T47D (cell line): ENCODE measurements at places on chromosomes 2 and 18.

GRCh38 chr2:80525152-80525551, 220.6 kb upstream of the LRRTM1 start:
- DNase-seq = no peak

DNA sequence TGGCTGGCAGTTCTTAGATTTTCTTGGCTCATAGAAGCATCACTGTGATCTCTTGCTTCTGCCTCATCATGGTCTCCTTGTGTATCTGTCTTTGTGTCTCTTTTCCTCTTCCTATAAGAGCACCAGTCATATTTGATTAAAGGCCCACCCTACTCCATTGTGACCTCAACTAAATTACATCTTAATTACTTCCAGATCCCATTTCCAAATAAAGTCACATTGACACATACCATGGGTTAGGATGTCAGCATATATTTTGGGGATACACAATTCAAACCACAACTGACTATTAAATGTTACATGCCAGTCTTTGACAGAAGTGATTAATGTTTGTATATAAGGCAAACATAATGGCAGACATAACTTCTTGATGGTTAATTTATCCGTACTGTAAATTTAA, 27.3 kb upstream of the TMX3 start:
- DNase-seq = no peak

DNA sequence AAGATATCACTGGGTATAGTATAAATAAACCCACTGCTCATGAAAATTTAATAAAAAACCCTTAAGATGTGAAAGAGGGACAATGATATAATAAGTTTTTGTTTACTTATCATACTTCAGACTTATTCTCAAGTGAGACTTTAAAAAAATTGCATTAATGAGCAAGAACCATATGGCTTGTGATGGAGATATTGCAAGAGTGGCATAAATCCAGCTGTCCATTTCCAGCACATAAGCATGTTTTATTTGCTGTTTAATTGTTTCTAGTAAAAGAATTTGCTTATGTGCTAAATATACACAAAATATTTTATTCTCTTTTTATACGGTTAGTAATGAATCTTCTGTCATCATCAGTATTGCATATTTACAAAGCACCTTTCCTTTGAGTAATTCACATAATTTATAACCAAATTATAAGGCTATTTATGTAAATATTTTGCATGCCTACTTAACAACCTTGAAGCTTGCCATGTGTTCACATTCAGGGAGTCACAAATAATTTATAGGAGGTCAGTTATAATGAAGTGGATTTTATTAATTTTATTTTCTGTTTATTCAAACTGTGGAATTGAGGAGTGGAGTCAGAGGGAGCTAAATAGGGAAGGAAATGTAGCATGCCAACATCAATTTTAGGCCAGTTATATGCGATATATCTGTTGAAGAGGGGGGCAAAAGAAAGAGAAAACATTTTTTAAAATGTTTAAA, 318.5 kb upstream of the CWC22 start:
- DNase-seq = no peak

GRCh38 chr2:154370873-154371272, 327.6 kb upstream of the KCNJ3 start:
- no peak for DNase-seq

DNA sequence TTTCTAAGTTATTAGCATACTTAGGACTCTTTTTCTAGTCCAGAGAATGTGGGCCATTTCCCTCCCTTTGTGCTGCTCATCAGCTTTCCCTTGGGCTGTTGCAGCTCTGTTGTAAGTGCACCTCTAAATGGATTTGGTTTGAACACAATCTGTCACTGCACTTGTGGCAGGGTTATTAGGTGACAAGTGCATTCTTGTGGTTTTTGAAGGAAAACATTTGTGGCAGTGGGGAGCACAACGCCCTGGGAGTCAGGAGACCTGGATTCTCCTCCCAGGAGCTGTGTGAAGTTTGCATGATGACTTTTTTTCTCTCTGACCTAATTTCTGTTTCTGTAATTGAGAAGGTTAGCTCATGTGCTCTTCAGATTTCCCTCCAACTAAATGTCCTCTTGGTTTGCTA, 630.9 kb upstream of the FAM98A start:
- DNase-seq = no peak

GRCh38 chr2:197007716-197008628, 81.5 kb upstream of the PGAP1 start:
- no peak for DNase-seq

GRCh38 chr2:98378901-98379300, 32.6 kb downstream of the CNGA3 start:
- DNase-seq = no peak

- DNase-seq = peak; percentile 61
Measured at GRCh38 chr18:22558945-22559385, 141.2 kb upstream of the CTAGE1 start.

GRCh38 chr18:54528942-54529376, 62.1 kb upstream of the DYNAP start:
- DNase-seq = no peak

DNA sequence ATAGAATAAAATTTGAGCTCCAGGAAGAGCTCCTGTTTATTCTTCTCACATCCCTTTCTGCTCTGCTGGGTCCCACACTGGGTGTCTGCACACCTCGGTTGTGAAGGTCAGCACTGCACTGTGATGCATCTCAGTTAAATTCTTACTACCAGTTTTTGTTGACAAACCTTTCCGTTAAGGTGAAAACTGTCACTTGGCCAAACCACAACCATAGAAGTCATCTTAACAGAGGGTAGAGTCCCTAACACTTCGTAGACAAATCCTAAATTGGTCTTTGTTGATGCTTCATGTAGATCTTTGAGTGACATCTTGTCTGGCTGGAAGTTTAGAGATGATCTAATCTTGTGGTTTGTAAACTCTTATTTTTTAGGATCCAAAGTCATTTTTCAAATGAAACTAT, 167.4 kb upstream of the MAP3K20 start:
- DNase-seq = no peak

DNA sequence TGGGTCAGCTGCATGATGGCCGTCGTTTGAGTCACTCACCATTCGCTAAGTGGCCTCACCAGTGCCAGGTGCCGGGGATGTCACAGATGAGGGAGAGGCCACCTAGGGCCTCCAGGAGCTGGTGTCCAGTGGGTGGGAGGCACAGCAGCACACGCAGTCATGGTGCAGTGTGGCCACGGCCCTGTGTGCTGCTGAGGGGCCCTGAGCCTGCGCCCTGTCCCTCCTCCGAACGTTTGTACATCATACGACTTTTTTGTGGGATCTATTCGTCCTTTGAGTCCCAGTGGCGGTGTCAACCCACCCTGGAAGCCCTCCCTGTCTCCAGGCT, 30.1 kb upstream of the ODC1 start:
- DNase-seq = no peak

DNA sequence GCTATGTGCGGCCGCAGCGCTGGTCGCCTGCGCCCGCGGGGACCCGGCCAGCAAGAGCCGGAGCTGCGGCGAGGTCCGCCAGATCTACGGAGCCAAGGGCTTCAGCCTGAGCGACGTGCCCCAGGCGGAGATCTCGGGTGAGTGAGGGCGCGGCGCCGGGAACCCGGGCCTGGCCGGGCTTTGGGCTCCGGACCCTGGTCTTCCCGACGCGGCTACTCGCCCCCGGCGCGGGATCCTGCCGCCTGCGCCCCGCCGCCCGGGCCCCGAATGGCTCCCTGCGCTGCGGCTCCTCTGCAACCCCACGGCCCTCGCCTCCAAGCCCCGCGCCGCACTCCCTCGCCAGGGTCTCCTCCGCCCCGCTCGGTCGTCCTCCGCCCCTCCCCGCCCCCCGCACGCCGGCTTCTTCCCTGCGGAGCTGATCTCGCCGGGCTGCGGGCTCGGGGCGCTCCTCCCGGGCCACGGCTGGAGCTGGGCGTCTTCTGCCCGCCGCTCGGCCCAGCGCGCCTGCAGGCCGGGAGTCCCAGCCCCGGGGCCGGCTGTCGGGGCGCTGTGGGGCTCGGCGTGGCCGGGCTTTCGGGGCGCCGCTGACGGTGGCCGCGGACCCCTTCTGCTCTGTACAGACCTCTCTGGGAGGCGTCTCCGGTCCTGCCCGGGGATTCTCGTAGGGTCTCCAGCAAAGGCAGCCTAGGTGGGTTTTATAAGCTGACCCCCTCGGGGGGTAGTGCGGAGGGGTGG, 652 bp downstream of the GPC1 start:
- no peak for DNase-seq

GRCh38 chr2:107063228-107063627, 177.3 kb upstream of the ST6GAL2 start:
- DNase-seq = no peak

- no peak for DNase-seq
Measured at GRCh38 chr18:41617647-41618046, 337.4 kb upstream of the PIK3C3 start.

DNA sequence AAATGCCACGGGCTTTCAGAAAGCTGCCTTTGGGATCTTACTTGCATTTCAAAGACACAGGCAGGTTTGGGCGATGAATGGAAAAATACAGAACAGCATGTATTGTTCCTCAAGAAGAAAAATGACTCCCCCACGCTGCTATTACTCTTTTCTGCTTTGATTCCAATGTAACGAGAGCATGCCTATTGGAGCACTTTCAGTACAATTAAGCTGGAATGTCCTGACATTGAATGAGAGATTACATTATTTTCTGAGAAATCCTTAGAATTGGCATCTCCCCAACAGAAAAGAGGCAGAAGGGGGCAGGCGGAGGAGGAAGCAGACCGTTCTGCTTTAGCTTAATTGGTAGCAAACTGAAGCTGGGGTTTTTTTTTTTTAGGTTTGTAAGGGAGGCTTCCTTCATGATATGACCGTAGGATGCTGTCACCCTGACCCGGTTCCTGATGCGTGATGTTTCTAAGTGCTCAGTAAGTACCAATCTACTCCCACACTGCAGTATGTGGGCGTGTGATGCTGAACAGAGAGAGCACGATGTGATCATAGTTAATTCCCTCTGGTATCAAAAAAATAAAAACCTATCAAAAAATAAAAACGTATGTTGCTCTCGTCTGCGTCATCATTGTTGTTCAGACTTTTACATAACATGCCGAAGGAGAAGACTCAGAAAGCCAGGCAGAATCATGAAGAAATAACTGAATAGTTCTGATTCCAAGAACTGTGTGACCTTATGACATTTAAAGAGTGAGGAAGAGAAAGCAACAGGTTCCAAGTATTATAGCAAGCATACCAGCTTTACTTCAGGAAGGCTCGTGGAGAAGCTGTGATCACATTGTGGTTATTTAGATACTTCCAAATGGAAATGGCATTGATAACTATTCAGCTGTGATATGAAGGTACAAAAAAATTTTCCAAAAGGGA, 40.5 kb downstream of the LONRF2 start:
- DNase-seq = no peak

DNA sequence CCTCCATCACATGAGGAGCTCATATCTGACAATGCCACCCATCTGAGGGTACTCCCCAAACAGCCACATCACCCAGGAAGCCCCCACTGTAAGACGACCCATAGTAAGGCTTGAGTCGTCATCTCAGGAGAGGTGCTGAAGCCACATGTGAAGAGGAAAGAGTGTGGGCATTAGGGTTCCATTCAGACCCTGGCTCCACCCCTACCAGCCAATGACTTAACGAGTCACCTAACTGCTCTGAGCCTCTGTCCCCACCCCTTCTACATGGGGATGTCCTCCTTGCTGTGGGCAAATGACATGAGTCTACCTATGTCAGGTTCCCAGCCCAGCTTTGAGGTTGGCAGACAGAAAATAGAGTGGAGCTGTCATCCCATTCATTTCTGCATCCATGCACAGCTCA, 46.3 kb downstream of the C1QL2 start:
- DNase-seq = no peak

DNA sequence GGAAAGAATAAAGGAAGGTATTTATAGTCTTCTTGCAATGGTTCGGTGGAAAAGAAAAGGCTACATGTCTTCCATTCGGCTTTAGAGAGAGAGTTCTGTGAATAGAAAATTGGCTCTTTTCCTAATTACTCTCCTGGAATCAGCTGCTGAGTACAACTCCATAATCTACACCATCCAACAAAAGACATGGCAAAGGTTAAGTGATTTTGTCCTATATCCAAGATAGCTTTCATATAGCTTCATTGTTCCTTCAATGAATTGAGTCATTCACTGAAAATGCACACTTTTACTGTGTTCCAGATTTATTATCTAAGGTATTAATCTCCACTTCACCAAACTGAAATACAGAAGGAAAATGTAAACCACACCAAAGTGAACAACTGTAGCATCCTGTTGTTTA, 514.5 kb downstream of the LRRTM4 start:
- no peak for DNase-seq

DNA sequence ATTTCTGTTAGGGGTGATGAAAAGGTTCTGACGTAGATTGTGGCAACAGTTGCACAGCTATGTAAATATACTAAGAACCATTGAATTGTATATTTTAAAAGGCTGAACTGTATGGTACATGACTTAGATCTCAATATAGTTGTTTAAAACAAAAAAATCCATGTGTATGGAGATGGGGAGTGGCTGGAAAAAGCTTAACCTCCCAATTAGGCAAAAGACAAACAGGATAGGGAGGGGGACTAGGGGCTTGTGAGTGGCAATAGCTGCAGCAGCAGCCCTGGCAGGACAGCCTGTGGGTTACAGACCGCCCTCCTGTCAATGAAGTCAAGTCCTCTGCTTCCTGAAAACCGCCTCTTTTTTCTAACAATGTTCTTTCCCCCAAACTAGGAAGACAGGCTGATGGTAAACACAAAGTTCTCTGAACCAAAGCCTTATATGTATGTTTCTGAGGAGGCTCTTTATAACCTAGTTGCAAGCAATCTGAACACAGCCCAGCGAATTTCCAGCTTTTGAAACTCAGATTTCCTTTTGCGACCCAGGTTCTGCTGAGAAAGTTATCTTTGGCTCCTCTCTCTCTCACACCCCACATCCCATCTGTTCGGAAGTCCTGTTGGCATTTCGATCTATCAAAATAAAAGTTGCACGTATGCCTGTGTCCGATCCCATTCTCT, 10.3 kb downstream of the ATP8B1 start:
- no peak for DNase-seq

DNA sequence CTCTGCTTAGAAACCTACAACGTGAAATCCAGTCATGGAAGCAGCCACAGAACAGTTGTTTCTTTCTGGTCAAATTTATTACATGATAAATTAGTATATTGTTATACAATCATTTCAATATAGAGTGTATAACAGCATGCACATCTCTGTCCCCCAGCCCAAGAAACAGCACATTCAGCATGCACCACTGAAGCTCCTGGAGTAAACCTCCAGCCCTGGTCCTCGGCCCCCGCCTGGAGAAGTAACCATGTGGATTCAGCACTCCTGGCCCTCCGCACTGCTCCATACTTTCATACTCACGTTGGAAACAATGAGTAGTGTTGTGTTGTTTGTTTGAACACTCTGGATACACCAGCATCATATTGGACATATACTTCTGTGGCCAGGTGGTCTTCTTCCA, 15.3 kb upstream of the ID2 start:
- no peak for DNase-seq

DNA sequence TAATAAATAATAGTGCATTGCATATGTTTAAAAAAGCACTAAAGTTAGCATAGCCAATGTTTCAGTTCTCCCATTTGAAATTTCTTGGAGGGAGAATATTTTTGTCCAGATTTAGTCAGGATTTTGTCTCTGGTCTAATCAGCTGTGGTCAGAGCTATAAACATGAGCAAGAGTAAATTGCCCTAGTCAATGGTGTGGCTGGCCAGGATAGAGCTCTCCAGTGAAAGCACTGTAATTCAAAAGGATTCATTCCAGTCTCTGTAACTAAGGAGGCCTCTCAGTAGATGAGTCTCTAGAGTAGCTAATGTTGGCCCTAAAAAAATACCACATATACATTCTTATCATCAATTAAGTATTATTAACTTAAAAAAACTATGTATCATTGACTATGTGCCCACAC, 241.6 kb downstream of the CDCA7 start:
- no peak for DNase-seq

GRCh38 chr2:38830526-38831159, 45.1 kb downstream of the DHX57 start:
- no peak for DNase-seq
